ENCODE measurements at places on chromosomes 5 and 9.

DNA sequence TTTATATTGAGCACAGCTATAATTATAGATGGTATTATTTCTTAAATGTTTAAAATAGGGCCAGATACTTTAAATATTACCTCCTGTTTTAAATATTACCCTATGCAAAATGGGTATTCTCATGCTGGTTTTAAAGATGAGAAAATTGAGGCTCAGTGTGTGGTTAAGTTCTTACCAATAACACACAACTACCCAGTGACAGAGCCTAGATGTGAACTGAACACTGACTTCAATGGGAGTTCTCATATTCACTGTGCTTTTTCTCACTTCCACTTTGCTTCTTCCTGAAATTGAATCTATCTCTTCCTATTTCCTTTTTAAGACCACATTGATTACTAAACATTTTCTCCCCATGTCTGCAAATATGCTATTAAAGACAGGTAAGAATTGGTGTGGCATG, 135.8 kb upstream of the TUSC1 start:
- DNase-seq: no peak

DNA sequence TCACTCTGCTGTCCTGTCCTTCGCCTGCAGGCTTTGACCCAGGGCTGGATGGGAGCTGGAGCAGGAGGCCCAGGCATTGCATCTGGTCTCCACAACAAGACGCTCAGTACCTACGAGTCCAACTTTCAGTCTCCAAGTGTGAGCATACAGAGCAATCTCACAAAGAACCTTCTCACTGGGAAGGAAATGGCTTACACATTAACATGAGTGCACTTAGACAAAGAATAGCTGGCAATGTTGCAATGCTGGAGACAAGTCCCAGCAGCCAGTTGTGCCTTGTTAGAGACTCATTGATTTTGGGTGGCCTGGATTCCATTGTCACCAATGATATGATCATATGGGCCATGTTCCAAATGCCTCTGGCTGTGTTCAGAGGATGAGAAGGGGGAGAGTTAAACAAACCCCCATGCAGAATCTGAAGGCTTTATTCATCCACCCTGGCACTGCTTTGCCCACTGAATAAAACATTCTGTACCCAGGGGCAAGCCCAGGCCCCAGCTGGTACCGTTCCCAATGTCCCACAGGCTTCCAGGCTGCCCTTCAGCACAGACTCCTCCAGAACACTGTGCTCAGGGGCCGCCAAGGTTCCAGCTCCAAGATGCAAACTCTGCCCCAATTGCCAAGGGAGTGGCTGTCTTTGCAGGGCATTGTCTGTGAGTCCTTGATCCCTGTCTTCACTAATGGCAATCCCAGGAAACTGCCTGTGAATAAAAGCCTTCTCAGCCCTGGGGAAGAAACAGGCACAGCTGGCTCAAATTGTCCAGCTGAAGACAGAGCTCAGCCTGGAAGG, 185.5 kb downstream of the HSD17B3 start:
- peak; percentile 80 for DNase-seq

DNA sequence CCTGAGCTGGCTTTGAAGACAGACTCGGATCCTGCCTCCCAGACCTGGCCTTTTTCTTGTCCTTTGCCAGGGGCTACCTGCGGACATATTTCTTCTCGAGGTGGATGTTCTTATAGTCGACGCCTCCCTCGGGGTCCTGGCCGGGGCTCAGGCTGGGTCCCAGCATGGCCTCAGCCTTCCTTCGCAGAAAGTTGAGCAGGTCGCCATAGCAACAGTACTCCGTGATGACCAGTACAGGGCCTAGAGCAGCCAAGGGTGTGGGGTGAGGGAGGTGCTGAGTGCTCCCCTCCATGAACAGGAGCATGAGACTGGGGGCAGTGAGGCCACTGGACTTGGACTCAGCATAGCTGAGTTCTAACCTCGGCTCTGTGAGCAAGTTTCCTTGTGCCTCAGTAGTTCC, 26.7 kb downstream of the CSF1R start:
- DNase-seq: no peak

GRCh38 chr9:22037954-22038690, 29.0 kb upstream of the CDKN2B start:
- DNase-seq: no peak

DNA sequence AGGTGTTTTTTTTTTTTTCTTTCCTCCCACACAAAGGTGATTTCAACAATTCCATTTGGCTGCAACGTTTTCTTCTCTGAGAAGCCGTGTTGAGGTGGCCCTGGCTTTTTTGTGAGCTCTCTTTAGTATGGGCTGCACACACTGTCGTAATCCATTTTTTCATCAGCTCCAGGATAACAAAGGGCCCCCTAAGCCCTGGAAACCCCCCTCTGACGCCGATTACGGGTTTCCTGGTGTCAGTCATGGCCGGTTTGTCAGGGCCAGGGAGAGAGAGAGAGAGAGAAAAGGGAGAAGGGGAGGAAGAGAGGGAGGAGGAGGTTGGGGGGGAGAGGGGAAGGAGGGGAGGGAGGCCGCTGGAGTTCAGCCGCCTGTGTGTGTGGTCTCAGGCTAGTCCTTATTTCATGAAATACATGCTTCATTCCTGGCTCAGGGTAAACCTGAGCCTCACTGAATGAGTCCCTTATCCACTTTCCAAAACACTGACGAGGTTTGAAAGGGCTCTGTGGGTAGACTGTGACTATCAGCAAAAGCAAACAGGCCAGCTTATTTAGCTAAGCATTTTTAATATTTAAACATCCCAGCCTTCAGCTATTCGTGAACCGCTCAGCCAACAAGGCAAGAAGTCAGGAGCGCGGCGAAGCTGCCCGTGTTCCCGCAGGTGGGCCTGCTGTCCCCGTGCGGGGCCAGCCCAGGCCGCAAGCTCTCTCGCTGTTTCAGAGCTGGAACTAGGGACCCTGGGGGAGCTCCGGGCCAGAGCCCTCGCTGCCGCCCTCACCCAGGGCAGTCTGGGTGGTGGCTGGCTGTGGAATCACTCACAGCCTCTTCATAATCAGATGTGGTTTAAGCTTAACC, 172.8 kb downstream of the ERCC6L2 start:
- DNase-seq: peak; percentile 91
